ENCODE measurements at places on chromosomes 1 and 21. TPM values are rescaled to one million over a fixed set of nuclear protein-coding genes. Genes with fewer than 3 reads are reported as not detected.

Gene LCE3E
- not detected for total RNA-seq

Gene LRRC71
- not detected for total RNA-seq

Gene AMY1C
- not detected for total RNA-seq

Gene PRDM2
- 11.0 TPM for total RNA-seq

Gene PHACTR4
- 3.0 TPM for total RNA-seq

Gene NTNG1
- total RNA-seq, result 14.7 TPM

Gene MTARC2
- 1.9 TPM for total RNA-seq

GRCh38 chr1:226697151-226697928 is 41.7 kb downstream of the ITPKB start:
- H3K27me3 ChIP-seq, result no peaks in the 10 kb centered on the region
- DNase-seq, result peak; percentile 66
- no peaks in the 10 kb centered on the region for H3K36me3 ChIP-seq
- no peak overlapping the region for H3K27ac ChIP-seq

DNA sequence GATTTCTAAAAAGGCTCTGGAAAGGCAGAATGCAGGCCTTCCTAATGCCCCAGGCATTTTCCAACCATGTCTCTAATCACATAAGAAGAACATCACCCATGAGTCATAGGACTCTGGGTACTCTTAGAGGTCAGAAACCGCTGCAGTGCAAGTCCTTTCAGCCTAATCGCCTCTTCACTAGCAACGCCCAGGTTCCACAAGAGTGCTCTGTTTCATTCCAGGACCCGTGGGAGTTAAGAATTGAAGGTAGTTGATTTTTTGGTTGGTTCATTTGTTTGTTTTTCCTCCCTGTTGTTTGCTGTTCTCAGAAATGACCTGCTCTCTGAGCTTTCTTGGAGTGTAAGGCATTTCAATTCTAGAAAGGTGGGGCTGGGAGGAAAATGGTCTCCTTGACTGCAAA is 123.2 kb downstream of the NR5A2 start:
- no peaks in the 10 kb centered on the region for H3K27me3 ChIP-seq
- peaks cover 15% of the 10 kb centered on the region for H3K4me1 ChIP-seq
- no peak overlapping the region for H3K4me3 ChIP-seq
- DNase-seq, result peak; percentile 90

DNA sequence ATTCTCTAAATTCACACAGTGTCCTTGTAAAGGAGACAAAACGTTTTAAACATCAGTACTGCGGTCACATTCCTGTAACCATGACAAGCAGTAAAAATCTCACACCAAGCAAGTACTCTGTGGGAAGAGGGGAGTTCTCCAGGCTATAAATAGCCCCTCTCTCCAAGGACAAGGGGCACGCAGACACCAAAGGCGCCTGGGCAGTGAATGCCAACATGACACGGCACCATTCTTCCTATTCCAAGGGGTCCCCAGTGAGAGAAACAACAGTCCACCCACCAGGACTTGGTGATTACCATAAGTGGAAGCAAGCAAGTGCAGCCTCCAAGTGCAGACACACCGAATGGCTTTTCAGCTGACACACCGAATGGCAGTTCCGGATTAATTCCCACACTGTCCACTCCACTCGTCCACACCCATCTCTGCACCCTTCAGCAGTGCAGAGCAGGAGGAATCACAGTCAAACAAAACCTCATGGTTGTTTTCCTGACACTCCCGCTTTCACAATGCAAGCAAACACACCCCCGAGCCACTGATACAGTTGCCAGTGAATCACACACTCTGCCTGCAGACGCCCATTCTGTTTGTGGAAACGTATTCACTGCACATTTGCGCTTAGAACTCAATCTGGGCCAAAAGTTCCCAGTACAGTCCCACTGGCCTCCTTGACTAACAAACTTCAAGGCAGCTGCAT is 1.8 kb downstream of the PTTG1IP start:
- no peaks in the 10 kb centered on the region for H3K27me3 ChIP-seq
- peak overlapping the region; percentile 95 for H3K4me3 ChIP-seq
- H3K27ac ChIP-seq, result peak overlapping the region; percentile 70
- DNase-seq, result peak; percentile 94
- peaks cover 54% of the 10 kb centered on the region for H3K4me1 ChIP-seq
- H3K36me3 ChIP-seq, result 0 out of 2 replicates have a peak, but pooled peaks cover 5% of the 10 kb centered on the region

GRCh38 chr1:19812875-19813642 is 2.0 kb downstream of the RNF186 start:
- H3K36me3 ChIP-seq, result no peaks in the 10 kb centered on the region
- no peaks in the 10 kb centered on the region for H3K27me3 ChIP-seq
- H3K4me3 ChIP-seq, result no peak overlapping the region

- DNase-seq, result peak; percentile 94
- no peaks in the 10 kb centered on the region for H3K36me3 ChIP-seq
- H3K27me3 ChIP-seq, result no peaks in the 10 kb centered on the region
- H3K4me1 ChIP-seq, result peaks cover 7% of the 10 kb centered on the region
Observed at GRCh38 chr1:204072931-204073836, at the start of gene SOX13. SOX13 (plus strand) TSS chr1:204073115; CDS start chr1:204112916, 39,801 bp downstream.

DNA sequence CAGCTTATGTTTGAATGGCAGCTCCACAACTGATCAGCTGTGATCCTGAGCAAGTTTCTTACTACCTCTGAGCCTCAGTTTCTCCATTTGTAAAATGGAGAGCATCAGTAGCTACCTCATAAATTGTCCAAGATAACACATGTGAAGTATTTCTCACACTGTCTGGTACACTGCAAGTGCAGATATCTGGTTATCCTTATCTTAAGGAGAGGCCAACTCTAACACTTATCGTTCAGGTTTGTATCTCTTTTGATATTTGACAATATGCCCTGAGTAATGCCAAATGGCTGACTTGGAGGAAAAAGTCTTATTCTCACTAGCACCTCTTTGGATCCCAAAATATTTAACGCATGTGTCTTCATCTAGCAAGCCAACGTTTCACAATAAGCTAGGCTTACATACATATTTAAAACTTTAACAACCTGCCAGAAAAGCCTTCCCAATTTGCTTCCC is 2.7 kb downstream of the CSRP1 start:
- no peaks in the 10 kb centered on the region for H3K27me3 ChIP-seq
- no peaks in the 10 kb centered on the region for H3K36me3 ChIP-seq
- DNase-seq, result peak; percentile 60
- peak overlapping the region; percentile 96 for H3K4me3 ChIP-seq

- no peak overlapping the region for H3K4me3 ChIP-seq
- no peak for DNase-seq
- H3K27me3 ChIP-seq, result peaks cover 78% of the 10 kb centered on the region
Observed at GRCh38 chr1:205422993-205423642, 1.3 kb upstream of the LEMD1 start.

DNA sequence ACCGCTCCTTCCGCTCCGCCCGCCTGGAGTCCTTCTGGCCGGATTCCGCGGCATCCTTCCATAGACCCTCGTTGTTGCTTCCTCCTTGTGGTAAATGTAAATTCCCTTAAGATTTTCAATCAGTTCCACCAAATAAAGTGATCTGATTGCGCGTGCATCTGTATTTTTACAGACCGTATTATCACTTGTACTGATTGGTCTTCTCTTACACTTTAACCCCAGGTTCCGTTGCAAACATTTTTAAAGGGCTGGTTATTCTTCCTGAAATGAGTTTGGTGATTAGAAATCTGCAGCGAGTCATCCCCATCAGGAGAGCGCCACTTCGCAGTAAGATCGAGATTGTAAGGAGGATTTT is 483 bp downstream of the YBEY start:
- peak overlapping the region; percentile 76 for H3K27ac ChIP-seq
- peaks cover 10% of the 10 kb centered on the region for H3K36me3 ChIP-seq
- peak; percentile 87 for DNase-seq

DNA sequence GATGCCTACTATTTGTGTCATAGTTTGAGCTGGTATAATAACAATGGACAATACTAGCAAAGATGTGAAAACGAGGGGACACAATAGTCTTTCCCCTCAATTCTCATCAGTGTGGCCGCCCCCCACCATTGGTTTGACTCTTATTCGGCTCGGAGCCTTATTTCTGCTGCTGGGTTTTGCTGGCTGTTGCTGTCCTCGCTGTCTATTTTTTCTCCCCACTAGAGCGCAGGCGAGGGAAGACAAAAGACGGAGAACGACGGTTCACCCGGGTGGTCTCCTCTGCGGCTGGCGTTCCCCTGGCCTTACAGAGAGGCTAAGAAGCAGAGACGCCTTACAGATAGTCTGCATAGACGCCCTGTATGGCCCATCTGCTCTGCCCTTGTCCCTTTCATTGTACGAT is 19.4 kb downstream of the CLIC6 start:
- no peaks in the 10 kb centered on the region for H3K36me3 ChIP-seq
- peak; percentile 54 for DNase-seq
- no peak overlapping the region for H3K4me3 ChIP-seq
- no peaks in the 10 kb centered on the region for H3K4me1 ChIP-seq
- no peak overlapping the region for H3K27ac ChIP-seq
- no peaks in the 10 kb centered on the region for H3K27me3 ChIP-seq

DNA sequence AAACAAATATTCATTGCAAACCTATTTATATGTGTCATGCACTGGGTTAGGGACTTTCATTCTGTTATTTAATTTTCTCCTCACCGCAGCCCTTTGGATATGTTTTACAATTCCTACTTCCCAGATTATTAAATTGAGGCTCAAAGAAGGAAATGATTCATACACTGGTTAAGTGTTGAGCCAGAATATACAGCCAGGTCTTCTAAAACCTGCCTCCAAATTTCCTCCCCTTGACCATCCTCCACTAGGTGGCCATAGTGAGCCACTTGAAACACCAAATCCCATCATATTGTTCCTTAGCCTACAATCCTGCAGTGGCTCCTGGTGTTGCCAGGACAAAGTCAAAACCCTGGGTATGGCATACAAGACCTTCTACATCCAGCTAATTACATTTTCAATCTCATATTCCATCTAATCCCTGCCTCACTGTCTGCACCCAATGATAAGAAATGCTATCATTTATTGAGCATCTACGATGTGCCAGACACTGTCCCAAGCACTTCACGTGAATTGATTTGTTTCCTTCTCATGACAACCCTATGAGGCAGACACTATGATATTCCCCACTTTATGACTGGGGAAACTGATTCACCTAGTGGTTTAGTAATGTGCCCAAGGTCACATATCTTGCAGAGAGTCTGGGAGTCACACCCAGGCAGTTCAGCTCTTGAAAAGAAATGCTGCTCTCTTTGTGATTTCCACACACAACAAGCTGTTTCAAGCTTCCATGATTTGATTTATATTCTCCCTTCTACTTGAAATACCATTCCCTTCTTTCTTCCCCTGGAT is 23.6 kb upstream of the KIRREL1 start:
- peak overlapping the region; percentile 86 for H3K27ac ChIP-seq
- H3K36me3 ChIP-seq, result no peaks in the 10 kb centered on the region
- peak overlapping the region; percentile 39 for H3K4me3 ChIP-seq

Measured in GM23248 (cell line).